ENCODE measurements at places on chromosomes 2 and 18.

- DNase-seq, result peak; percentile 39
These were observed 31.9 kb downstream of the PPP4R3B start for GRCh38 chr2:55585451-55586080.

- no peak for DNase-seq
These were observed 14.3 kb downstream of the PPP3R1 start for GRCh38 chr2:68237976-68238580.

GRCh38 chr2:108536133-108536780 lies 2.0 kb downstream of the LIMS1 start:
- no peak for DNase-seq

GRCh38 chr18:24710474-24710873 lies 250.0 kb downstream of the HRH4 start:
- no peak for DNase-seq

- DNase-seq, result no peak
These were observed 44.4 kb upstream of the MBP start for GRCh38 chr18:77177009-77177408.

DNA sequence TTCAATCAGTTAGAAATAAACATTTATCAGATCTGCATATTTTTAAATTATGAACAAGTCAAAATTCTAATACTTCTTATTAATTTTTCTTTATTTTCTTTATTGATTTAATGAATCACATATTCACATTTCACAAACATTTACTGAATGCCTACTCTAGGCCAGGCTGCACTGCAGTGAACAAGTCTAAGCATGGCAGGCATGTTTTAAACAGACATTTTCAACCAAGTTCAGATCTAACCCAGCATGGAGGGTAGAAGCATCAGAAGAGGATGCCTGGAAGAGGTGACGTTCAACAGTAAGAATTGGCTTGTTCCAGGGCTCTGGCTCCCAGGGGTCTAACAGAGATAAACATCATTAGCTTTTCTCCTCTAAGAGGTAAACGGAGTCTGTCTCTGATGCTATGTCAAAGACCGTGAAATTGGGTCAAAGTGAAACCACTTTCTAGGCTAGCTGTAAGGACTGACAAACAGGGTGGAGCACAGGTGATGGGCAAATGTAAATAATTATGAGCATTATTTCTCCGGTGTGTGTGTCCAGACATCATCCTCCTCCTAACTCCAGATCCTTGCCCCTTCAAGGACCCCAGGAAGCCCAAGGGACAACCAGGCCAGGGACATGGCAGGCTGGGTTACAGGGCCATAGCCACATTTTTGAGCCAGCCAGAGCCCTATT lies 50.6 kb downstream of the UNC50 start:
- no peak for DNase-seq

GRCh38 chr2:142688856-142689605 lies 188.4 kb upstream of the KYNU start:
- DNase-seq, result no peak

DNA sequence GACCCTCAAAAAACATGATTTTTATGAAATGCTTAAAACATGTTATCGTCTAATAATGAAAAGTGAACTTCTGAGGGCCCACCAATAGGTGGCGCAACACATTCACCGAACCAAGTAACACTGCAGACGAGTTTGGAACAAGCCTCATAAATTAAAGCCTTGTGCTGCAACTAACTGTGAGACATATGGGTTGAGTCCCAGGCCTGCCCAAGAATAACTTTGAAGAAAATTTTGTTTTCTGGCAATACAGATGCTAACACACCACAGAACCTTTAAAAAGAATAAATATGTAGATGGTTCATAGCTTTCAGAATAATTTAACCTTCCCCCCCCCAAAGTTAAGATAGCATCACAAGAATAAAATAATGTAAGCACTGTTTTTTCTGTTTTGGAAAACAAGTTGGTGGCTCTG lies 285.9 kb downstream of the RNF144A start:
- no peak for DNase-seq

DNA sequence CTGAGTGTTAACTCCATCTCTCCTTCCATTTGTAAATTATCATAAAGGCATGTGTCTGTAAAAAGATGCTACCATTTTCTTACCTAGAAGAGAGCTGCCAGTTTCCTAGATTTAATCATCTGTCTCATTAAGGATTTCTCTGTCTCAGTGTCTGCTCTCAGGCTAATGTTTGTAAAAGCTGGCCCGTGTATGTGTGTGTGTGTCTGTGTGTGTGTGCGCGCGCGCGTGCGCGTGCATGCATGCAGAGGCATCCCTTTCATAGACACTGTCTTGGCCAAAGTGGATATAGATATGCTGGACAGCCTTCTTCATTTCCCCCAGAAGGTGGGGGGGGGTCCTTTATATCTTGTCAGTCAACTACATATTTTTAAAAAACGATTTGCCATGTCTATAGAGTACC lies 18.9 kb downstream of the MGAT5 start:
- DNase-seq, result no peak

DNA sequence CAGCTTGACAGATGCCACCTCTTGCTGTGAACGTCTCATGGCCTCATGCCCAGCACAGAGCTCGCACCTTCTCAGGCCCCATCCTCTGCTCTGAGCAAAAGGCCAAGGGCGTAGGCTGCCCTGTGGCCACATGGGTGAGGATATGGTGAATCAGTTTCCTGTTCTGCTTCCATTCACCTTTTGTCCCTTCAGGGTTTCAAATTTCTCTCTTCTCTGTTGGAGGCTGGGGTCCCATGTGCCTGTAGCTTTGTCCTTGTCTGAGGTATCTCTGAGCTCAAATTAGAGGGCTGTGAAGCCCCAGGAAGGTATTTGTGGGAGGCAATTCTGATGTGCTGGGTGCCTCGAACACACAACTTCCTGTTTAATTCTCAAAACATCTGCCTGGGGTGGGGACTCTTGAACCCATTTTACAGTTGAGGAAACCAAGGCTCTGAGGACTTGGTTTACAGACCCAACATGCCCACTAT lies 29.0 kb downstream of the ZAP70 start:
- no peak for DNase-seq

- DNase-seq, result no peak
These were observed 38.2 kb downstream of the NRP2 start for GRCh38 chr2:205720451-205720902.

- DNase-seq, result no peak
These were observed 20.3 kb upstream of the ASB1 start for GRCh38 chr2:238406221-238406997.

DNA sequence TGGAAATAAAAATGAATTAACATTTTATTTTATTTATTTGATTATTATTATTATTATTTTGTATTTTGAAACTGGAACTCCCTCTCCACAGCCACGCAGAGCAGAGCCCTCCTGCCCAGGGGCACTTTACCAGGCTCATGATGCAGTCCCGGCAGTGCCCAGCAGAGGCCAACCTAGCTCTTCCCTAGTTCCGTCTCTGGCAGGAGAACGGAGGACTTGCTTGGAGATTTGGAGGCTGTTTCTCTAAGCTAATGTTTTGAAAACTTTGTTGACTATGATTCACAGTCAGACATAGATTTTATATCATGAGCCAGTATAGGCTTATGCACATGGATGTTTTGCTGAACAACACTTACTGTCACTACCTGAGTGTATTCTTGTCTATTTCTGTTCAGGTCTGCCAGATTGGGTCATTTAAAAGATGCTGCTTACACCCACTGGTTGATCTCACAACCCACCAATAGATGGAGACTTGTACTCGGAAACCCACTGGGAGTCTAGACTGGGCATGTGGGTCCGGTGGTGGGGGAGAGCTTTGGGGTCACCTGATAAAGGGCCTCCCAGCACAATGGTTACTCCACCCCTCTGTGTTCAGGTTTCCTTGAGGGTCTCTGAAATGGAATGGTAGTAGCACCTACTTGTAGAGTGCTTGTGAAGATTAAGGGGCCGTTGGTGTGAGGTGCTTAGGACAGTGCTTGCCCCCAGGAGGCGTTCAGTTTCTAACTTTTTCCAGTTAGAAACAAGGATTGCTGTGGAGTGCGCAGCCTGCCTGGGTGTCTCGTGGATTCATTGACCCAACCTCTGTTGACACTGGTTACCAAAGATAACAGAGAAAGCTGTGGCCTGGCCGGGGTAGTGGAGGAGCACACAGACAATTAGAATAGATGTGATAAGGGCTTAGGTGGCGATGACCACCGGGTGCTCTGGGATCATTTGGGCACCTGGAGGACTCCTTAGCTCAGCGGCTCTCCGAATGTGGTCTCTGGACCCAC lies 177.3 kb downstream of the HAUS1 start:
- DNase-seq, result no peak

DNA sequence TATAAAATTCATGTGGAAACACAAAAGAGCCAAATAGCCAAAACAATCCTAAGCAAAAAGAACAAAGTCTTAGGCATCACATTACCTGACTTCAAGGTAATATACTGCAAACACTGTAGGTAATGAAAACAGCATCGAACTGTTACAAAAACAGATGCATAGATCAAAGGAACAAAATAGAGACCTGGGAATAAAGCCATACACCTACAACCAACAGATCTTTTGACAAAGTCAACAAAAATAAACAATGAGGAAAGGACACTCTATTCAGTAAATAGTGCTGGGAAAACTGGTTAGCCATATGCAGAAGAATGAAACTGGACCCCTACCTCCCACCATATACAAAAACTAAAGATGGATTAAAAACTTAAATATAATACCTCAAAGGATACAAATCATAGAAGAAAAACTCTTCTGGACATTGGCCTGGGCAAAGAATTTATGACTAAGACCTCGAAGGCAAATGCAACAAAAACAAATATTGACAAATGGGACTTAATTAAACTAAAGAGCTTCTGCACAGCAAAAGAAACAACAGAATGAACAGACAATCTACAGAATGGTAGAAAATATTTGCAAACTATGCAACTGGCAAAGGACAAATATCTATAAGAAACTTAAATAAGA lies 218.0 kb downstream of the PHLPP1 start:
- no peak for DNase-seq

DNA sequence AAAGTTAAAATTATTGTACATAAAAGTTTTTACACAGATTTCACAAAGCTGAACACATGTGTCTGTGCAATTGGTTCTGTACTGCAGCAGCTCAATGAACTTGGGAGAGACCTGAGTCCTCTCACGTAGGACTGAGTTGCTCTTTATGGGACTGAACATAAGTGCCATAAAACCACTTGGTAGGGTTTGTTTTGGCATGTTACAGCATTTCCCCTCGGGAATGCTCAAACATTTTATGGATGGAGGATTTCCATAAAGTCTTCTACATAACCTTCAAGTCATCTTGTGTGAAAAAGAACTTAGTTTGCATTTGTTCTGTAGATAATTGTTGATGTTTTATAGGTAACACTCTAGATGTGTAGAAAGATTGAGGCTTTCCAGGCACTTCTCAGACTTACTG lies 15.9 kb downstream of the LYPD6 start:
- DNase-seq, result no peak

- no peak for DNase-seq
These were observed 2.8 kb upstream of the DIPK1C start for GRCh38 chr18:74459889-74460288.

DNA sequence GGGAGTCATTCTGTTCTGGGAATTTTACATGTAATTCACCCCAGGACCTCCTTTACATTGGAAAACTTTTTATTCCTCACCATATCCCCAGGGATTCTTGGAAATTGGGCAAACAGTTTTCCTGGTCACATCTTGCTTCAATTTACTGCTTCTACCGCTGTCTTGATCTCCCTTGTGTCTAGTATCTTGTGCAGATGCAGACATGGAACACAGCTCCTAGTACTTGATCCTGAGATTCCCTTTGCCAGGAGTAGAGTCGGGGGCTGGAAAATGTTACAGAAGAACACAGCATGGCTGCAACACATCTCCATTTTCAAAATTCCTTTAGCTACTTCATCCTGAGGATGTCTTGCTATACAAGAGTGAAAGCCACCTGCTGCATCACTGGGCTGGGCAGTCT lies 472.8 kb downstream of the PLCL1 start:
- no peak for DNase-seq

GRCh38 chr18:2680216-2680792 lies 24.8 kb downstream of the SMCHD1 start:
- DNase-seq, result no peak

- DNase-seq, result no peak
These were observed 36.2 kb downstream of the KDM3A start for GRCh38 chr2:86477349-86477748.

DNA sequence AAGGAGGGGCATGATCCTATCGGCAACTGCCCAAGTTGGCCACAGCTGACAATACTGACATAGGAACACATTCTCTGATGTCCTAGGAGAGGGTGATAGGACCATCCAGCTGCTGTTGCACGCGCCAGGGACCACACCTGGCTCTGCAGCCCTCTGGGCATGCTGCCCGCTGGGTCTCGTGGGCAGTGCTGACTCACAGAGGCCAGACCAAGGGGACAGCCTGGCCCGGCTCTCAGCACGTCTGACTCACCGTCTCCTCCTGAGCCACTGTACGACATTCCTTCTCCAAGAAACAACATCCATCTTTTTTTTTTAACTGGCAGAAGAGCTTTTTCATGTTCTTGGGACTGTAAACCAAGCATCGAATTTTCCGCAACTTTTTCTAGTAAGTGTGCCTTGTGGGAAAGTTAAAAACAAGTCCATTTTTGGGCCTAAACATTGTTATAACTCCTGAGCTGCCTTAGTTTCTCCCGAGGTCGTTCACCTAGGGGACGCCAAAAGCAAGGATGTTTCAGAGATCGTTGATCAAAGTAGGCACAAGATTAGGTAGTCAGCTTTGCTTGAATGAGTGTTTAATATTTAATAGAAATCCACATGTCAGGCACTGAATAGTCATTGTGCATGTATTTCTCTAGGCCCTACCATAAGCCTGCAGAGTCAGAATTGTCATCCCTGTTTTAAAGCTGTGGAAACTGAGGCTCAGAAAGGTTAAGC lies 100.3 kb downstream of the TTC32 start:
- peak; percentile 86 for DNase-seq

GRCh38 chr18:55672574-55673361 lies 84.8 kb upstream of the TCF4 start:
- DNase-seq, result no peak

- no peak for DNase-seq
These were observed 101.0 kb downstream of the UNC80 start for GRCh38 chr2:209872675-209873074.

GRCh38 chr2:16638946-16639345 lies 26.7 kb downstream of the CYRIA start:
- DNase-seq, result no peak

- no peak for DNase-seq
These were observed 22.5 kb upstream of the NEB start for GRCh38 chr2:151756820-151757219.

- no peak for DNase-seq
These were observed 71.1 kb downstream of the MTA3 start for GRCh38 chr2:42639340-42640077.

Measured in BJ (cell line).